ENCODE measurements at places on chromosomes 16 and 17.
A peak's percentile ranks its signal among the peaks of the same experiment; 100 is the strongest.

GRCh38 chr17:7184091-7184488 is 4.9 kb upstream of the ASGR1 start:
- peak; percentile 2 for DNase-seq

DNA sequence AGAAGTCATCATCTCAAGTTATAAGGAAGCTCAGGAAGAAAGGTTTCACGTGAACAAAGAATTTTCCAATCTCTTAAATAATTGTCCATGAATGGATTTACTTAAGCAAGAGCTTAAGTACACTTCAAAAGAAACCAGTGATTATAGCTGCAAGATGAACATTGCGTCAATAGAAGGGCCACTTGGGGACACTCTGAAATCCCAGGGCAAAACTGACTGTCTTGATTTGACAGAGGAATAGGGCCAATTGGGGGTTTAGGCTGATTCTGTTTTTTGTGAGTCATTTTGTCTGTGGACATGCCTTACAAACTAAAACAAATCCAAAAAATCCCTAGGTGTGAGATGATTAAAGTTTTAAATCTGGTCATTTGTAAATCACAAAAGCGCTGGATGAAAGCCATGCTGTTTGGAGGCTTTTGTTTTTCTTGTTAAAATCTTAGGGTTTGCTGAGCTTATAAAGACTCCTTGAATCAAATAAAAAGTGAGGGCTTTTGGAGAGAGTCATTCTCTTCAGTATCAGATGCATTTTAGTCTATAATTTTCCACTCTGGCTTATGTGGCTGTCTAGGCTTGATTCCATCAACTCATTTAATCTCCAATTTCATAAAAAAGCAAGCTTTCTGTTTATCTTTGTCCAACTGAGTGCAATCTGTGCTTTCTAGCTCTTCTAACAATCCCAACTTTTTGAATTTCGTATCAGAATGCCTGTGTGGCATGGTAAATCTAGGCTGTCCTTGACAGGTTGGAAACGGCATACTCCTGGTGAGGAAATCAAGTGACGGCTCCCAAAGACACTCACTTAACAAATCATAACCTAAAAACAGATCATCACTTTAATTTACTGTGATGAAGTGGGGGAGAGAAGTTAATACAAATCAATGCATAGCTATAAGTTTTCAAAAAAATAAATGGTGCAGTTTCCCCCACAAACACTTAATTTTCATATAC is 98.2 kb upstream of the SOX9 start:
- no peak for DNase-seq

GRCh38 chr17:28643983-28644786 is 773 bp downstream of the BLTP2 start:
- DNase-seq: peak; percentile 35

GRCh38 chr16:56312028-56312300 is 113.4 kb downstream of the AMFR start:
- no peak for DNase-seq

DNA sequence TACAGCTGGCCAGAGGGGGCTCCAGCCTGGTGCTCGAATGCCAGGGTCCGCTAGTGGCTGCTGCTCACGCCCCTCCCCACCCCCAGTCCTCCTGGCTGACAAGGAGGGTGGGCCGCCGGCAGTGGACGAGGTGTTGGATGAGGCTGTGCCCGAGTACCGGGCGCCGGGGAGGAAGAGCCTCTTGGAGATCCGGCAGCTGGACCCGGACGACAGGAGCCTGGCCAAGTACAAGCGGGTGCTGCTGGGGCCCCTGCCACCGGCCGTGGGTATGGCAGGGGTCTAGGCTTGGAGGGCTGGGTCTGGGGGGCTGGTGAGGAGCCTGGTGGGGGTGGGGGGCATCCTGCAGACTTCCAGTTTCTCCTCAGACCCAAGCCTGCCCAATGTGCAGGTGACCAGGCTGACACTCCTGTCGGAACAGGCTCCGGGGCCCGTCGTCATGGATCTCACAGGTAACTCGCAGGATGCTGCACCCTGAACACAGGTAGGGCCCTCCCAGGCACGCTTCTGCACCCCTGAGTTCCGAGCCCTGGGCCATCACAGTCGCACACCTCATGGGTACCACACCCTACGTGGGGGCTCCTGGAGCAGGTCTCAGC is 1.2 kb upstream of the PDIA2 start:
- no peak for DNase-seq

- no peak for DNase-seq
These were observed 42.2 kb downstream of the WWP2 start for GRCh38 chr16:69804297-69804696.

DNA sequence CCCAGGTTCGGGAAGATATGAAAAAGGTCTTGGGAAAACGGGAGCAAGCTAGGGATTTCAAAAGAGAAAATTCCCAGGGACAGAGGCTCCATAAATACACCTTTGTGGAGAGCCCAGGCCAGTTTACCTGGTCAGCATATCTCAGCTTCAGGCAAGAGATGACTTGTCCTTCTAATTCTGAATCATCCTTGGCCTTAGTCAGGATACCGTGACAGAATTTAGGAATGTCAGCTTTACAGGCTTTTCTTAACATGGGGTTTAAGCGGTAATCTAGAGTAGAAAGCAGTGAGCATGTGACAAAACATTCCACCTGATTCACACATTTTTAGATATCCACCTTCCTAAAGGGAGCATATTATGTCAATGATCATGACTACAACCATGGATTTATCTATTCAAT is 41.1 kb upstream of the CLEC18B start:
- no peak for DNase-seq

GRCh38 chr17:15999974-16000827 is 577 bp downstream of the TTC19 start:
- DNase-seq: peak; percentile 44

GRCh38 chr16:72164691-72165090 is 7.3 kb downstream of the PMFBP1 start:
- no peak for DNase-seq

- no peak for DNase-seq
These were observed 18.9 kb downstream of the KCNJ18 start for GRCh38 chr17:21711182-21711581.

GRCh38 chr16:75252946-75253911 is 1.8 kb upstream of the BCAR1 start:
- no peak for DNase-seq

DNA sequence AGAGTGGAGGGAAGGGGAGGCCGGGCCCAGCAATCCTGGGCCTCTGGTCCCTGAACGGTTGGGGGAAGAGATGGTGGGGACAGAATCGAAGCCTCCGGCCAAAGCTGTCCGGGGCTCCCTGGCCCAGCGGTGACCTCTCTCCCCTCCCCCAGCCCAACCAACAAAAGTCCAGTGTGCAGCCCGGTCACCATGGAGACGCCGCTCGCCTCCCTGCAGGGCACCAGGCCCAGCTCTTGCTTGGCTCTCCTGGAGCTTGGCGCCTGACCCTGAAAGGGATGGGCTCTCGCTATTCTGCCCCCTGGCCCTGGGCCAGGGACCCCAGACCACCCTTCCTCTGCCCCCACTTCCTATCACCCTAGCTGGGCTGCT is 1.3 kb downstream of the METRN start:
- no peak for DNase-seq

GRCh38 chr17:82149401-82150099 is 51.5 kb upstream of the FASN start:
- DNase-seq: no peak

DNA sequence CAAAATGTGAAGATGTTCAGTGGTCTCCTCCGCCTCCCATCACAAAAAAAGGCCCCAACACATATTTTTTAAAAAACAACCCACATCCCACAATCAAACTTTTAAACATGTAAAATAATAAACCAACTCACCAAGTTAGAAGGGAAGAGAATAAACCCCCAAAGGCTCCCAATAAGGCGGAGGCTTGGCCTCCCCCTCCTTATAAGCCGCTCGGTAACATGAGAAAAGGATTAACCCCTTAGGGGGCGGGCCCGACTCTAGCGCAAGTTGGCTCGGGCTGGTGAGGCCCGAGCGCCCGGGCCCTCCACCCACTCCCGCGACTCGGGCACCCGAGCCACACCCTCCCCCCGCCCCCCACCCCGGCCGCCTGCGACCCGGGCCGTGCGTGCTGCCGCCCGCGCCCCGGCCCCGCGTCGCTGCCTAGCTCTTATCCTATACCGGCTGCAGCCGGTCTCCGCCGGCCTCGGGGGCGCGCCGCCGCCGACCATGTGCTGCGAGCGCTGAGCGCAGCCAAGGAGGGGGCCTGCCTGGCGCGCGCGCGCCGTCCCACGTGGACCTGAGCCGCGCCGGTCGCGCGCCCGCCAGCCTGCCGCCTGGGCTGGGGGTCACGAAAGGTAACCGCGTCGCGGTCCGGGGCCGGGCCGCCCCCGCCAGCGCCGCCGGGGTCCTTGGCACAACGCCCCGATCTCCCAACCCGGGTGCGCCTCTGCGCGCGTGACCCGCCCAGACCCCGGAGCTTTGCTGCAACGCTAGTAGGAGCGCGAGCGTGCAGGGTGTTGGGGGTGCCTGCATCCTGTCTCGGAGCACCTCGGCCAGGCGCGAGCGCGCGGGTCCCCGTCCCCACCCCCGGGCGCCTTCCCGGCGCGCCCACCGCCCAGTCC is at the start of the genes ARSG and SLC16A6:
TSS of gene ARSG (plus strand) at position 541 of the 881 bp plus-strand sequence. CDS start 15,999 bp downstream, outside the sequence.
TSS of gene SLC16A6 (minus strand) at position 173 of the 881 bp plus-strand sequence. CDS start 12,807 bp downstream, outside the sequence.
- peak; percentile 76 for DNase-seq

DNA sequence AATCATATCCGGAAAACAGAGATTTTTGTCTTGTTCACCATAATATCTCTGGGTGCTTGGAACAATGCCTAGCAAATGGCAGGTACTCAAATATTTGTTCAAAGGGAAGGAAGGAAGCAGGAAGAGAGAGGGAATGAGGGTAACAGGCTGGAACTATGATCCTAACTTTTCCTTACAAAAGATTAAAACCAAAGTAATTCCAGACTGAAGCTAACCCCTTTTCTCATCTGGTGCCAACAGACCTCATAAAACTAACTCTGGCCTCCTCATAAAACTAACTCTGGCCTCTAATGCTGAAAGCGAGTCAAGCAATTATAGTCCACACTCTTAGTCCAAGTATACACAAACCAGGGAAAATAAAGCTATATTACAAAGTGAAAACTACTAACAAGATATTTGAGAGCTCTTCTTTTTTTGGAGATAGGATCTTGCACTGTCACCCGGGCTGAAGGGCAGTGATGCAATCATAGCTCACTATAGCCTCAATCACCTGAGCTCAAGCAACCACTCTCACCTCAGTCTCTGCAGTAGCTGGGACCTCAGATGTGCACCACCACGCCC is 84.6 kb downstream of the KANSL1 start:
- DNase-seq: peak; percentile 27

- DNase-seq: no peak
These were observed 18.2 kb downstream of the PGS1 start for GRCh38 chr17:78396441-78397337.

- DNase-seq: peak; percentile 21
These were observed 677 bp upstream of the RANGRF start for GRCh38 chr17:8287651-8288335.

- DNase-seq: no peak
These were observed 1.7 kb downstream of the PERCC1 start for GRCh38 chr16:1432388-1433262.

- DNase-seq: no peak
These were observed 46.9 kb downstream of the RMI2 start for GRCh38 chr16:11392041-11392581.

GRCh38 chr17:83151056-83151441 is 71.6 kb downstream of the METRNL start:
- DNase-seq: no peak

DNA sequence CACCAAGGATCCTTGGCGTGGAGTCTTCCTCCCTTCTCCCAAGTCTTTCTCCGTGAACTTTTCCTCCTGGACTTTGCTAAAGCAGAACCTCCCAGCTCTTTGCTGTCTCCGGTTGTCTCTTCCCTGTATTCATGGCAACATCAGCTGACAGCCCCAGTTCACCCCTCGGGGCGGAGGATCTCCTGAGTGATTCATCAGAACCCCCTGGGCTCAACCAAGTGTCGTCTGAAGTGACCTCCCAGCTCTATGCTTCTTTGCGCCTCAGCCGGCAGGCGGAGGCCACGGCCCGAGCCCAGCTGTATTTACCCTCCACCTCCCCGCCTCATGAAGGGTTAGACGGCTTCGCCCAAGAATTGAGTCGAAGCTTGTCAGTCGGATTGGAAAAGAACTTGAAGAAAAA is 943 bp downstream of the CNTROB start:
- DNase-seq: no peak

DNA sequence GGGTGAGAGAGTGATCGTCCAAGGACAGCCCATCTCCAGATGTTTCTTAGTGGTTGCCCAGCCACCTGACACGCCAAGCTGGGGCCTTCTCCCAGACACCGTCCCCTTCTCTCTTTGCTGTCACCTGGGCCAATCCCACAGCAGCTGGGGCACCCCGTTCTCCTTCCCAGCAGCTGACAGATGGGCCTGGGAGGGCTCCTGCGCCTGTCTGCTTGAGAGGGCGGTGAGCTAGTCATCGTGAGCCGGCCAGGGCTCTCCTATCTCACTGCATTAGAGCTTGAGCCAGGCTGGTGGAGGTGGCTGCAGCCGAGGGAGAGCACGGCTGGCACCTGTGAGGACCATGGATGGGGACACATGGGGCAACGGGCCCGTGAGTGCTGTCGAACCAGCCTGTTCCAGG is 41.2 kb downstream of the RAB11FIP3 start:
- DNase-seq: no peak

DNA sequence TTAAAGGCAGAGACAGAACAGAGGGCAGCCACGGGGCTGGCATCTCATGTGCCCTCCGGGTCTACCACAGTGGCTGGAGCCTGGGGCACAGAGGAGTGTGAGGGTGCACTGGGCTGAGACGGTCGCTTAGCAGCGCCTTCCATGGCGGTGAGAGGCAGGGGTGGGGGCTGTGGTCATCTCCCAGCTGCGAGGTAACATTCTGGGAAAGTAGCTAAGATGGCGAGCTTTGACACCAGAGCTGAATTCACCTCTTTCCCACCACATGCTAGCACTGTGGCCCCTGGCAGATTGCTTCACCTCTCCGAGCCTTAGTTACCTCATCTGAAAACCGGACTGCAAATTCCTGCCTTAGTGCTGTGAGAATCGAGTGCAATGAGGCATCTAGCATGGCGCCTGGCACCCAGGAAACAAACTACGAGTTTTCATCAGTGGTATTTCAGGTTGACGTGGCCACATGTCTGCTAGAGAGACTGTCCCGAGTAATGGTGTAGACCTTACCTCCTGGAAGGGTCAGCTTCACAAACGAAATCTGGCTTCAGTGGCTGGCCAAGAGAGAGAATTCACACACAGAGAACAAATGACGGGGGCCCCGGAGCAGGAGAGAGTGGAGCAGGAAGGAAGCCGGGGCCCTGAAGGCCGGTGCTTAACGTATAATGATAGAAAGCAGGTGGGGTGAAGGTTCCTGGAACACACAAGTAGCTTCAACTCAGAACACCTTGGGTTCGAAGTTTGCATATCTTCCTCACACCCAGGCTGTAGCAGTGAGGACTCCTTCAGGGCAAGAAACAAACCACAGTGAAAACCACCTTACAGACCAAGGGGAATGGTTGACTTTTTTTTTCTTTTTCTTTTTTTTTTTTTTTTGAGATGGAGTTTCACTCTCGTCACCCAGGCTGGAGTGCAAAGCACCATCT is 63.9 kb upstream of the RPH3AL start:
- no peak for DNase-seq

GRCh38 chr17:2423271-2423670 is 22.4 kb upstream of the MNT start:
- DNase-seq: no peak

GRCh38 chr17:66959641-66960375 is 4.7 kb upstream of the CACNG4 start:
- no peak for DNase-seq

GRCh38 chr17:61668486-61668885 is 77.5 kb upstream of the NACA2 start:
- DNase-seq: no peak

GRCh38 chr16:85055493-85056210 is 28.1 kb downstream of the KIAA0513 start:
- DNase-seq: no peak

GRCh38 chr16:84838383-84838948 is 18.7 kb downstream of the CRISPLD2 start:
- no peak for DNase-seq

Data from NCI-H2081 (cell line).